ENCODE measurements at places on chromosomes 12 and 14. TPM values are rescaled to one million over a fixed set of nuclear protein-coding genes. Genes with fewer than 3 reads are reported as not detected.

LMO3 gene
- 37.5 TPM for total RNA-seq

CERS5 gene
- total RNA-seq: 17.5 TPM

HOXC4 gene
- total RNA-seq: not detected

ALG10B gene
- total RNA-seq: 2.6 TPM

MYF6 gene
- total RNA-seq: not detected

CNTN1 gene
- 2.0 TPM for total RNA-seq

PLCZ1 gene
- total RNA-seq: not detected

MDM1 gene
- total RNA-seq: 8.2 TPM

PAPOLA gene
- total RNA-seq: 166 TPM

TRAF3 gene
- total RNA-seq: 28.7 TPM

DICER1 gene
- 68.4 TPM for total RNA-seq

GPR135 gene
- 1.5 TPM for total RNA-seq

COQ10A gene
- total RNA-seq: 51.5 TPM

INHBE gene
- total RNA-seq: not detected
